ENCODE measurements at places on chromosomes 3 and 15.

- no peak for DNase-seq
Observed at GRCh38 chr3:151305060-151305774, 11.4 kb downstream of the GPR87 start.

DNA sequence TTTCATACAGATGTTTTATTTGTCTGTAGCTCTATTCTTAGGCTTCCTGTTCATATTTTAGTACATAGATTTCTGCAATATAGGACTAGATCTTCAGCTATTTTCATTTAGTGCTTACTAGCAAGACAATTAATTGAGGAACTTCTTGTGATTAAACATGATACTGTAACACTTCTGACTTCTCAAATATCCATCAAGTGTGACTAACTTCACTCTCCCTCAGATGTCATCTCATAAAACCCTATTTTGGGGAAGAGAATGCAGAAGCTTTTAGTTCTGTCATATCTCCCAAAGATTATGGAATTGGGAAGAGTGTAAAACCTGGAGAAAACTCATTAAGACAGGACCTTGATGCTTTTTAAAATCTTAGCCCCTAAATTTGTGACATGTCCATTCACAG, 28.6 kb upstream of the GOLIM4 start:
- DNase-seq = no peak

DNA sequence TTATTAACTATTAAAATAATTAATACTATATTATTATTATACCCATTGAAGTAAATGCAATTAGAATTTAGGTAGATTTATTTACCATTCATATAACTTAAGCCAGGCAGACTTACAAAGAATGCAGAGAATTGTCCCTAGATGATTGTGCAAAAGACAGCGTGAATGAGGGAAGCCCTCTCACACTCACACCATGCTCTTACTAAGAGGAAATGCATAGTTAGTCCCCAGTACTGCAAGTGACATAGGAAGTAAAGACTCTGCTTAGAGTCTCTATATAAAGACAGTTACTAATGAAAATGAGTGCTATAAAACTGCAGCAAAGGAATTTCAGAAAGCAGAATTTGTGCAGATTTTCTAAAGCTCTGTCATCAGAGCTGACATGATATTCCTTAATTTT, 270.4 kb downstream of the ZBBX start:
- no peak for DNase-seq

DNA sequence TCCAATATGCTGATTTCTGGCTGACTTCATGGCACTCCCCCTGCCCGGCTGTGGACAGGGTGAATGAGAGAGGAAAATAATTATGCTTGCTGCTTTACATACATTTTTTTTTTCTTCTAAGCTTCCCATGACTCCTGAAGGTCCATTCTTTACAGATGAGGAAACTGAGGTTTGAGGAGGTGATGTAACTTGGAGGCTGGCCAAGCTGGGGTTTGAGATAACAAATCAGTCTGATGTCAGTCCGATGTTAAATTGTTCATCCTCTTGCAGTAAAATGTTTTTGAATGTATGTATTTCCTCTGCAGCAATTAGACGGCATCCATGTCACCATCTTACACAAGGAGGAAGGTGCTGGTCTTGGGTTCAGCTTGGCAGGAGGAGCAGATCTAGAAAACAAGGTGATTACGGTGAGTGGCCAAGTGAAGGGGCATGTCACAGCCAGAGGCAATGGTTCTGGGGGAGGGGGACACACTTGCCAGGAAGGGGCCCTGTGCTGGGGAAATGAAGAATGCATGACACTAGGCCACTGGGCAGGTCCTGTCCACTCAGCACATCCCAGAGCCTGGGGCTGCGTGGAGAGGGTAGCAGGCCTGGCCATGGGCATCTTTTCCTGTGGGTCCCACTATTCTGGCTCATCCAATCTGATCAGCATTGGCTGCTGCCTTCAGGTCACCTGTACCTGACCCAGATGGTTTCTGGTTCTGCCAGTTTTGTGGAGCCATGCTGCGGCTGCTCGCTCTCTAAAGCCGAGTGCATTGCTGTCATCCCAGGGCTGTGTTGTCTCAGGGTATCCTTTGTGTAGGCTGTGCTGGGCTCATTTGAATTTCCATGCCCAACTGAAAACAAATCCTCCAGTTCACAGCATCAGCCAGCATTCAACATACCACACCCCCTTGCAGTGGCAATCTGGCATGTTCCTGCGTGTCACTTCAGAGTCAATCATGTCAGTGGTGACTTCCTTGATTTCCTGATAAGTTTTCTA, 20.4 kb downstream of the STARD5 start:
- no peak for DNase-seq

GRCh38 chr3:128882719-128883118, 3.3 kb downstream of the ACAD9 start:
- no peak for DNase-seq

DNA sequence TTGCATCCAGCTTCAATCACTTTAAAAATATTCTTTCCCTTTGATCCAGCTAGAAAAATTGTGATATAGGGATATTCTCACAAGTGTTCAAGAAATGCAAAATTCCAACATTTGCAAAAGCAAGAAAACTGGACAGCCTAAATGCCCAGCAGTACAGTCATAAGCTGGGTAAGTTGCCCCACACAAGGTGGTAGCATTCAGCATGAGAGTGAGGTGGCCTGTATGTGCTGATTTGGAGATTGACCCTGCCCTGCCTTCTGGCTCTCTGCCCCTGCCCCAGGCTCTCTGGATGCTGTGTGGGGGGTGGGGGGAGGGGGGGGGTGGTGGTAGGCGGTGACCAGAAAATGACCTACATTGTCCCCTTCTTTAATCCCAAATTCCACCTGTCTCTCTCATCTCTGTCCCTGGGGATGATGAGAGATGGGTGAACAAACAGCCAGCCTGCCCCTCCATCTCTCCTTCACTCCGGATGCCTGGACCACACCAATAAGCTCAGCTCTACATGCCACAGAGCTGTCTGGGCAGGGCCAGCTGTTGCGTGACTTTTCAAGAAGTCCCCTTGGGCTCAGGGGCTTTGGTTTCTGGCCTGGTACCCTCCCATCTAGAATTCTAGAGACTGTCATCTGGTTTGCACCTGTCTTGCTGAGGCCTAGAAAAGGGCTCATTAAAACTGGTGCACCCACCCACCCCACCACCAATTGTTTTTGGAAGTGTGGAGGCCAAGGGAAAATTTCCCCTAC, 42.2 kb downstream of the SLC28A1 start:
- no peak for DNase-seq

GRCh38 chr3:128935922-128936321, 56.5 kb downstream of the ACAD9 start:
- DNase-seq = no peak

DNA sequence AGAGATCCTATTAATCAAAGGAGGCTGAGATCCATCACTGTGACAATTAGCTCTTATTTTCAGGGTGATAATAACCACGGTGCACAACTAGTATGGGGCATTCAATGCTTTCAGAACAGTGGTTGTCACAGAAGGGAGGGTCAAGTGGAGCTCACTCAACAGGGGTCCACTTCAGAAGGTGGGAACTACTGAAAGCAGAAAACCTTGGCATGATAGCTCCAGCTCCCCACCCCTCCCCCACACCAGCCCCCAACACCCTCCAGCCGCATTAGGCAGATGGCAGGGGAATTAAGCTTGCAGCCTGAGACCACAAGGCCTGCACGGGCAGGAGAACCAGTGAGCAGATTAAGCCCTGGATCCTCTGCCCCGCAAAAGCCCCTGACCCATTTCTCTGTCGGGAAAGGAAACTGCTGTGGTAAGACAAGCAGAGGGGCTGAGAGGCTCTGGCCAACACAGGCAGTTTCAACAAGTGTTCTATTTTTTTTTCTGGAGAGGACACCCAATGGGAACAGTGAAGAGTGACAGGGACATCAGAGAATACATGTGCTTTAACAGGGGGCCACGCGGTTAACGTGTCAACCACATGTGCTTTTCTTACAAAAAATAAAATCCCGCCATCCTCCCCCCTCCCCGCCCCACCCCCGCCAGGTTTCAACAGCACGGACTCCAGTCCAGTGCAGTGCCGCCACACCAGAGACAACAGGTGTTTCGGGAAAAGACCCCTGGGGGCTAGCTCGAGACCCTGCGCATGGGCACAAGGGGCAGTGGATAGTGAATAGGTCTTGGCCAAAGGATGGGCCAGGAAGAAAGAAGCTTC, 997 bp downstream of the FYCO1 start:
- DNase-seq = no peak

DNA sequence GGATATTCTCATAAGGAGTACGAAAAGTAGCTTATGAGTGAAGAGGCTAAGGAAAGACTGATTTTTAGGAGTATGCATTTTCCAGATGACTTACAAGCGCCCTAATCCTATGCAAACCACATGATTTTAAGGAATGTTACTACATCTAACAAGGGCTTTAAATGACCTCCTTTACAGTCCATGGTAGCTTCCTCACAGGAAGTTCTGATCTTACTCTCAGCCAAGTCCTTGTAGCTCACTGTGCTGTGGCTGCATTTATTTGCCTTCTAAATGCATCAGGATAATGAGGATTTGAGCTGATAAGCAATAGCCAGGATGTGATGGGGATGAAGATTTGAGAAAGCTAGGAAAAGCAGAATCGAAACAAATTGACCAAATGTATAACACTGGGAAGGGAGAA, 896.0 kb downstream of the MCTP2 start:
- DNase-seq = no peak

GRCh38 chr3:197508051-197508451, 47.7 kb downstream of the BDH1 start:
- DNase-seq = no peak

DNA sequence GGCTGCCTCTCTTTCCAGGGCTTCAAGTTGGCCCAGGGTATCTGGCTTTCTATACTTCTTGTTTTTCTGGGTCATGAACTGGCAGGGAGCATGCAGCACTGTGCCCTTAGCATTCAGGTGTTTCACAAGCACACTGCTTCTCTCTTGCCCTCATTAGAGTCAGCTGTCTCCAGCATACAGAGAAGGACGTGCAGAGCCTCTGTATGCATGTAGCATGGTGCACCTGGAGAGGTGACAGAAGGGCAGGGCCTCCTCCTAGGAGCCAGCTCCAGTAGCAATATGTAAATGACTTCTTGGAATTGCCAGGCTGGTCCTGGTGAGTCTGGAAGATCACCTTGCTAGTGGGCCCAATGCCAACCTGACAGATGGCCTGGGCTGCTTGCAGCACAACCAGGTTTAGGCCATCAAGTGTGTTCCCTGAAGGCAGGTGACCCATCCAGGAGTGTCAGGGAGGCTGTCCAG, 44.8 kb upstream of the ATP2C1 start:
- DNase-seq = no peak

DNA sequence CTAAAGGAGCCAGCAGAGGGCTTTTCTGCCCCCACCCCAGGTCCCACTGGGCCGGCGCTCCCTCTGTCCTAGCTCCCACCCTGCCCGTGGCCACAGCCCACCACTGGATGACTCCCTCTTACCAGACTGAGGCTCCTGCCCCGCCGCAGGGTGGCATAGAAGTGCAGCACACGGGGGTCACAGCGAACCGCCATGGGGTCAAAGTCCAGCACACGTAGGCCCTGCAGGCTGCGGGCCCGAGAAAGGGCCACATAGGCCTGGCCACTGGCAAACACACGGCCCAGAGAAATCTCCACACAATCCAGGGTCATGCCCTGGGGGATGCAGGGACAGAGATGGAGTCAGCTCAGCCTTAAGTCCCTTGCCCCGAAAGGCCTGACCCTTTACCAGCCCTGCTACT, 9.0 kb downstream of the PIF1 start:
- no peak for DNase-seq

All from right lung (tissue), 10 donors.